ENCODE measurements at places on chromosomes 2 and 18.

DNA sequence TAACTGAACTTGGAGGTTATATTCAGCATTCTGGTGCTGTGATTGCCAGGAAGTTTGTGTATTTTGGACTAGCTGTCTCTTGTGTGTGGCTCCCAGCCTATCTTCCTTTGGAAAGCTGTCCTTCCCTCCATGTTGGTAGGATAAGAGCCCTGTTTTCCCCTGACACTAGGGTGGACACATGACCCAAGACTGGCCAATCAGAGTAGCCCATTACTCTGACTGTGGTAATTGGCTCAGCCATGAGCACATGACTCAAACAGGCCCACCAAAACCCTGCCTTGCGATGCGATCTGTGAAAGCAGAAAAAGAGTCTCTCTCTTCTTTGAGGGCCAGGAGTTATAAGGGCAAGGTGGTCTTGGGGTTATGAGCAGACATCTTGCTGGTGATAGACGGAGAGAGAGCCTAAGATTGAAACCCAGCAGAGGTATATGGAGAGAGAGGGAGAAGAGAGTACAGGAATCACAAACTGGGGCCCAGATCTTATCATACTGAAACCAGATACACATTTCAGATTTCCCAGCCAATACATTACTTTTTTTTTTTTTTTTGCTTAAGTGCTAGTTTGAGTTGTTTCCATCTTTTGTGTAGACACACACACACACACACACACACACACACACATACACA, 45.3 kb upstream of the SERPINE2 start:
- DNase-seq = no peak

- DNase-seq = no peak
Measured at GRCh38 chr2:191569025-191569424, 108.9 kb upstream of the NABP1 start.

DNA sequence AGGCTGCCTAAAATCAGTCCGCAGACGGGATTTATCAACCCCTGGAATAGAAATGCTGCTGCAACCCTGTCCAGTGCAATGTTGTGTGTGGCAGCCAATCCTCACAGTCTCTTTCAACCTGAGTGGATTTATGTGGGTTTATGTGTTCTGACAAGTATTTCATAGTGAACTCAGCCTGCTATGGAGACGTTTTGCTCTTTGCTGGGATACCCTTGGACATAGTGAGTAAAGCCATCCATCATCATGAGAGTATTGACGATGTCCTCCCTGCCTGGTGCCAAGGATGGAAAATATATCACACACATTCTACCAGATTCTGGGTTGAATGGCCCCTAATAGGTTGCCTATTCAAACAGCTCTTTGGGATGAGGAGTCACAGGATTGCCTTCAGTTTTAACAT, 219.1 kb downstream of the SOCS6 start:
- no peak for DNase-seq

- DNase-seq = no peak
Measured at GRCh38 chr2:135831180-135831812, 5.7 kb downstream of the LCT start.

Data from NCI-H510A treated with DMSO at 0.1 percent for 48 hours (cell line).